ENCODE measurements at places on chromosomes 3 and 15. TPM values are rescaled to one million over a fixed set of nuclear protein-coding genes. Genes with fewer than 3 reads are reported as not detected.
A peak's percentile ranks its signal among the peaks of the same experiment; 100 is the strongest.

The LTF gene
- total RNA-seq = 1.8 TPM

The TNNC1 gene
- total RNA-seq = 4,697 TPM

The CCR8 gene
- not detected for total RNA-seq

The C3orf49 gene
- total RNA-seq = not detected

The GFM1 gene
- total RNA-seq = 27.0 TPM

The OR5H15 gene
- total RNA-seq = not detected

The PYGO1 gene
- 4.3 TPM for total RNA-seq

DNA sequence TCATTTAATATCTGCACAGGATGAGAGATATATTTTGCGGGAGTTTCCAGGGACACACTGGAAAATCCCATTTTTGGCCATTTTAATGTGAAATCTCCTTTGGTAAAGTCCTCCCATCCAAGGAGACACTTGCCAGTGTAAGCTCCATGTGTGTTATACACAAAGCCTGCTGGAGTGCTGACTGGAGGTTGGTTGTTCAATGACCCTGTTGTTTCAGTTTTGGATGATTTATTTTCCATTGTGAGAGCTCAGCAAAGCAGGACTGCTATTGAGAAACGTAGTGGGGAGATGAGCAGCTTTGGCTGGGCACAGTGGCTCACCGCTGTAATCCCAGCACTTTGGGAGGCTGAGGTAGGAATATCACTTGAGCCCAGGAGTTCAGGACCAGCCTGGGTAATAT is 127.7 kb downstream of the NUP210 start:
- H3K4me3 ChIP-seq = no peak overlapping the region
- no peak for DNase-seq
- no peak overlapping the region for H3K27ac ChIP-seq
- H3K4me1 ChIP-seq = no peaks in the 10 kb centered on the region

DNA sequence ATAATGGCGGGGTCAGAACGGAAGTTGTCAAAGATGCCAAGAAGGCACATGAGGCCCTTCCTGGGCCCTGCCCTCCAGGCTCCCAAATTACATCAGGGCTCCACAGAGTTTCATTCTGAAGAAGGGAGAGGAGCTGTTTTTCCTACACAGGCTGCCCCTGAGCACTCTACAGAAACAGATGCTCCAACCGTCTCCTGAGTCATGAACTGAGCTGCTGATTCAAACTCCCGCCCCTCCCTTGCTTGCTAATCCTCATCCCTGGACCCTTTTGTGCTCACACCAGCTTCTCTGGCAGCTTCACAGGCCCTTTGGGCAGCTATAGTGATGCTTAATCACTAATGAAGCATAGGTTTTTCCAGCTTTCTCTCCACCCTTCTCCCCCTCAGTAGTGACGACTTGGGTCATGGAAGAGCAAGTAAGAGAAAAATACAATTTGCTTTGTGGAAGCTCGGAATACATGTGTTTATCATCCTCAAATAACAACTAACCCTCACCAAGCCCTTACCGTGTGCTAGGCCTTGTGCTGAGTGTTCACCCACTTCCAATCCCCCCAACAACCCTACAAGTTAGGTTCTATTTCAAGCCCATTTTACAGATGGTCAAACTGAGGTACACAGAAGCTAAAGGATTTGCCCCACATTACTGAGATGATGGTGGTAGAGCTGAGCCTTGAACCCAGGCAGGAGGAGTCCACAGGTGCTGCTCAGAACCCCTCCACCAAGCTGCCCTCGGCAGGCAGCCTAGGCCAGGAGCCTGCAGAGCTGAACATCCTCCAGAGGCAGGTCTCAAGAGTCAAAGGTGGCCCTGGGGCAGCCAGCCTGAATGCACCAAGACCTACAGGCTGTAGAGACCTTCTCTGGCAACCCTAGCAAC is 21.9 kb downstream of the MEGF11 start:
- DNase-seq = no peak
- H3K4me1 ChIP-seq = no peaks in the 10 kb centered on the region
- H3K36me3 ChIP-seq = no peaks in the 10 kb centered on the region
- H3K27me3 ChIP-seq = no peaks in the 10 kb centered on the region
- H3K27ac ChIP-seq = no peak overlapping the region

GRCh38 chr3:13009132-13009945 is 63.9 kb downstream of the IQSEC1 start:
- H3K4me1 ChIP-seq = peaks cover 31% of the 10 kb centered on the region
- no peaks in the 10 kb centered on the region for H3K36me3 ChIP-seq
- no peak overlapping the region for H3K4me3 ChIP-seq
- no peak for DNase-seq
- no peak overlapping the region for H3K27ac ChIP-seq

- H3K4me1 ChIP-seq = peaks cover 10% of the 10 kb centered on the region
- no peak overlapping the region for H3K27ac ChIP-seq
Measured at GRCh38 chr15:30928076-30928475, 24.4 kb downstream of the FAN1 start.

DNA sequence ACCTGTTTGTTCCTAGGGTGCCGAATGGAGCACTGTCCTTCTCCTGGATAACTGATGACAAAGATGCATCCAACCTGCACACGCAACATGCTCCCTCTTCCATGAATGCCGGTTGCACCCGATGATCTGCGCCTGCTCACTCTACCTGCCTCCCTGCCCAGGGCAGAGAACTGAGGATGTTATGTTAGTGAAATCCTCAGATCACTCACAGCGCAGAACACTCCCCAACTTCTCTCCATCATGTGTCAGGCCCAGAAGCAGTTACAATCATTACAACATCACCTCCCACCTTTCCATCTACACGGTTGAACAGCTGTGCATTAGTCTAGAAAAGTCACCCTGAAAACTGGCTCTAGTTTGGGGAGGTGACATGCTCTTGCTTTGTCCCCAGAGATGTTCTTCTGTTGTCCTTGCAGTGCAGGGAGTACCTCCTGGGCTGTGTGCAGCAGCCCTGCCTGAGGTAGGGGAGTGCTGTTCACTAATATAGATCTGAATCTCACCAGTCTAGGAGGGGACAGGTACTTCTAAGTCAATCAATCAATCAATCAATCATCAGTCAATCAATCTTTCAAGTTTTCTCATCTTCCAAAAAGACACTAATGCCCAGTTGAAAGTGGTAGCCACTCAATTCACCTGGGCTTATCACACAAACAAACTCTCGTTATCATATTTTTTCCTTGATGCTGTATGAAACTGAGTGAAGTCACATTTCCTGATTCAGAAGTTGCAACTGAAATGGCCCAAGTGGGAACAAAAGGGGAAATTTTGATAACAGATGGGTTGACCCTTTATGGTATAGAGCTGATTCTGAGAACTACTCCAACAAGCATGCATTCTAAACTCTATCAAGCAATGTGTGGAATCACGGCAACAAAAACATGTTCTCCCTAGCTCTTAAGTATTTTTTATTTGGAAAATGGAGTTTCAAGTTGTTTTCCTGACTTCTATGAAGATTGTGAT is 15.4 kb upstream of the ISLR start:
- no peaks in the 10 kb centered on the region for H3K36me3 ChIP-seq
- peaks cover 42% of the 10 kb centered on the region for H3K4me1 ChIP-seq
- peak overlapping the region; percentile 56 for H3K27ac ChIP-seq

DNA sequence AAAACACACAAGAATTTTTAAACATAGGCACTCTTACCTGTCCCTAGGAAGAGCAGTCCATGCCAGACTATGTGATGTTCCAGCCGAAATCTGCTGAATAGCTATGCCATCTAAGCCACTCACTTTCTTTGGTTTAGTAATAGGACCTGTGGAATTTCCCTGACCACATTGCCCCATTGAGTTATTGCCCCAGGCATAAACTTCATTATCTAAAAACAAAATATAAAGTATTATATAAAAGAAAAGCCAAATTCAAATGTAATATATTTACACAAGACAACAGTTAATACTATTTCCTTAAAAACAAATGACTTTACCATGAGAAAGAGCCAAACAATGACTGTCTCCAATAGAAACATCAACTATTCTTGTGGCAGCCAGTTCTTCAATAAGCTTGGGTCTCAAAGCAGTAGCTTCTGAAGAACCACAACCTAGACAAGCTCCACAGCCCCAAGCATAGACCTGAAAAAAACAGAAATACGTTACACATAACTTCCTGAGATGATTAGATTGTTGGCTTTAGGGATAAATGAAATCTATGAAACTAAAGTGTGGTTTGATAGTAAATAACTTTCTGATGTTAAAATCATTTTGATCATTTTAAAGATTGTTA is 84.3 kb downstream of the HERC1 start:
- peaks cover 66% of the 10 kb centered on the region for H3K36me3 ChIP-seq
- H3K4me3 ChIP-seq = no peak overlapping the region
- no peak for DNase-seq
- H3K27ac ChIP-seq = no peak overlapping the region
- no peaks in the 10 kb centered on the region for H3K27me3 ChIP-seq

GRCh38 chr3:111971533-111972130 is 7.2 kb upstream of the ABHD10 start:
- H3K36me3 ChIP-seq = peaks cover 4% of the 10 kb centered on the region
- peaks cover 18% of the 10 kb centered on the region for H3K4me1 ChIP-seq
- H3K27ac ChIP-seq = no peak overlapping the region
- DNase-seq = no peak
- H3K4me3 ChIP-seq = no peak overlapping the region
- no peaks in the 10 kb centered on the region for H3K27me3 ChIP-seq

DNA sequence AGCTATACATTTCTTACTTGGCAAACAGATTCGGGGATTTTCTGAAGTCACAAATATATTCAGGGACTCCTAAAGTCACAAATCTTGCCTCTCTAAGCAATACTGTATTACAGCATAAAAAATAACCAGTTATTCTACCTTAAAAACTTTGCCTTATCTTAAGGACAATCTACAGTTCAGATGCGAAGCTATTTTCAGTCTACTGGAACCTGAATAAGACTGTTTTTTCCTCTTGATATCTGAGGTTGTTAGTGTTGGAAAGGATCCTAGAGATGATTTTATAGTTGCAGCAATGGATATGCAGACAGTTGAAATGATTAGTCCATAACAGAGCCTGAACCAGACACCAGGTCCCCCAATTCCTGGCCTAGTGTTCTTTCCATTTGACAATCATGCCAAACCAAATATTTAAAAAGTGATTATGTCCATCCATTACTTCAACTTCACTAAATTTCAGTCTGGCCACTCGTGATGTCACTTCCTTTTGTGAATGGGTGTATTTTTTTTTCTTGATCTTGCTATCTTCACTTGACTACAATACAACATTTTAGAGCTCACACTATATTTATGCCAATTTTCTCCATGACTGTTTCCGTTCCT is 1.8 kb downstream of the HDGFL3 start:
- H3K27me3 ChIP-seq = no peaks in the 10 kb centered on the region
- peak overlapping the region; percentile 96 for H3K4me3 ChIP-seq
- DNase-seq = no peak
- H3K4me1 ChIP-seq = no peaks in the 10 kb centered on the region

DNA sequence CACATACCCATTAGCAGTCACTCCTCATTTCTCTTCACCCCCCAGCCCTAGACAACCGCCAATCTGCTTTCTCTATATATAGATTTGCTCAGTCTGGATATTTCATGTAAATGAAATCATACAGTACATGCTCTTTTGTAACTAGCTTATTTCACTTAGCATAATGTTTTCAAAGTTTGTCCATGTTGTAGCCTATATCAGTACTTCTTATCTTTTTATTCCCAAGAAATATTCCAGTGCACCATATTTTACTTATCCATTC is 3.1 kb downstream of the MAP3K13 start:
- no peak overlapping the region for H3K27ac ChIP-seq
- DNase-seq = no peak
- no peaks in the 10 kb centered on the region for H3K36me3 ChIP-seq
- H3K27me3 ChIP-seq = no peaks in the 10 kb centered on the region
- no peaks in the 10 kb centered on the region for H3K4me1 ChIP-seq

DNA sequence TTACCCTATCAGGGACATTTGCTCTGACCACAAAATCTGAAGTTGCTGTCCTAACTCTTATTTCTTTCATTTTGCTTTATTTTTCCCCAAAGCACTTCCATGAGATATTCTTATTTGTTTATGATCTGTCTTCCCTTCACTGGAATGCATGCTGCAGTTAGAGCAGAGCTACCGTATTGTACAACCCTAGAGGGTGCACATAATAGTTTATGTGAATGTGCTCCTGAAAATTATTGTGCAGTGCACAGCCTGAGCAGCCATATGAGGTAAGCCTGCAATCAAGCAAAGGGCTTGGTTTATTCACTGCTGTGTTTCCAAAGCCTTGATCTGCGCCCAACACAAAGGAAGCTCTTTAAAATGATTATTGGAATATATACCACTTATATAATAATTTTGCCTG is 120.3 kb upstream of the CADPS start:
- no peak overlapping the region for H3K27ac ChIP-seq
- no peaks in the 10 kb centered on the region for H3K4me1 ChIP-seq
- no peak overlapping the region for H3K4me3 ChIP-seq

DNA sequence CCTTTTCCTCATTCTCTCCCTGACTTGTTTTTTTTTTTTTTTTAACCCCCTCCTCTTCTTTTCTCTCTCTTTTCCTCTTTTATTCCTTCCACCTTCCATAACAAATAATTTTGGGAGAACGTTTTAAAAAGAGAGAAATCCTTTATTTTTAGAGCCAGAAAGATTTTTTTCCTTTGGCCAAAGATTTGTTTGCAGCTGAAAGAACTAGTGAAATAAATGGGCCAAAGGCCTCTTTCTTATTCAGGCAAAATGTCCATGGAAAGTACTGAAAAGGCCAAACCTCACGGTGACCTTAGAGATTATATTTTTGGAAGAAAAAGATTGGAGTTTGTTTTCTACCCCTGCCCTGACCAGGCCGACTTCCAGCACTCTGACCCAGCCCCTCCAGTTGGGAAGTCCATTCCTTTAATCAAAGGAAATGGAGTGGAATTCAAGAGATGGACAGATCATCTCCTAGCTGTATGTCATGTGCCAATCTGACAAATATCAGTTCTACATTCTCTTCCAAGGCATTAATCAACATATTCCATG is 214.3 kb upstream of the ADAMTS9 start:
- peak overlapping the region; percentile 79 for H3K27ac ChIP-seq
- H3K27me3 ChIP-seq = no peaks in the 10 kb centered on the region

GRCh38 chr3:68997887-68998286 is 15.6 kb downstream of the EOGT start:
- no peaks in the 10 kb centered on the region for H3K27me3 ChIP-seq
- DNase-seq = no peak
- H3K27ac ChIP-seq = no peak overlapping the region
- H3K4me1 ChIP-seq = peaks cover 17% of the 10 kb centered on the region

Data from right atrium auricular region (tissue), 2 donors.